Uterus (tissue), 4 donors: ENCODE measurements at places on chromosomes 7 and 10. TPM values are rescaled to one million over a fixed set of nuclear protein-coding genes. Genes with fewer than 3 reads are reported as not detected.
A peak's percentile ranks its signal among the peaks of the same experiment; 100 is the strongest.

DNA sequence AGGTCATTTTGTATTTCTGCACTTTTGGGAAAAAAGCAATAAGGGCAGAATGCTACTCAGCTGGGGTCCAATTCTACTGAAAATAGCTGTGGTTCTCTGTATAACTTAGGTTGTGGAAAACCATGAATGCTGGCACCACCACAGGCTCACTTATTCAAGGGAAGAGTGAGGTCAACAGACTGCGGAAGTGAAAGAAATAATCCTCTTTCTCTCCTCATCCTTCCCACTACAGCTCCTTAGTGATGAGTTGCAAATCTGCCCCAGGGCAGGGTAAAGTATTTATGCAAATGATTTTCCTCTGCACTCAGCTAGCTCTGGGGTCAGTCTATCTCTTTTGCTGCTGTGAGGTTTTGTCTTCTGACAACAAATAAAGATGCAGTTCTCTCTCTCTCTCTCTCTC, 74.1 kb upstream of the PTPRZ1 start:
- DNase-seq, result no peak

DNA sequence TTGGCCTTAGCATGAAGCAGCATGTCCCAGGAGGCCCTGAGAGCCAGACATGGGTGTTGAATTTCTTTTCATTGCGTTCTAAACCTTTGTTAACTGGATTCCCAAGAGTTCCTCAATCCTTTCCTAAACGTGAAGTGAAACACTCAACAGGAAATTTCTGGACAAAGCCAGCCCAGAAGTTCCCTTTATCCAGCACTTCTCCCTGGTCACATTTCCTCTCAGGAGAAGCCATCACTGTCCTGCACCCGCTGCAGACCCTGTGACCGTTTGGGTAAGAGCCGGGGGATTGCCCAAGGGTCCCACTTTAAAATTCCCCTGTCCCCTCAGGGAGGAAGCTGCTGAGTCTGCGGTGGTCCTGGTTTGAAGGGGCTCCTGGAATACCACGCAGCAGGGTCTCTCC, 88.0 kb upstream of the ZPBP start:
- DNase-seq, result no peak

- peak; percentile 31 for DNase-seq
Observed at GRCh38 chr10:28054228-28054860, 55.5 kb upstream of the ODAD2 start.

DNA sequence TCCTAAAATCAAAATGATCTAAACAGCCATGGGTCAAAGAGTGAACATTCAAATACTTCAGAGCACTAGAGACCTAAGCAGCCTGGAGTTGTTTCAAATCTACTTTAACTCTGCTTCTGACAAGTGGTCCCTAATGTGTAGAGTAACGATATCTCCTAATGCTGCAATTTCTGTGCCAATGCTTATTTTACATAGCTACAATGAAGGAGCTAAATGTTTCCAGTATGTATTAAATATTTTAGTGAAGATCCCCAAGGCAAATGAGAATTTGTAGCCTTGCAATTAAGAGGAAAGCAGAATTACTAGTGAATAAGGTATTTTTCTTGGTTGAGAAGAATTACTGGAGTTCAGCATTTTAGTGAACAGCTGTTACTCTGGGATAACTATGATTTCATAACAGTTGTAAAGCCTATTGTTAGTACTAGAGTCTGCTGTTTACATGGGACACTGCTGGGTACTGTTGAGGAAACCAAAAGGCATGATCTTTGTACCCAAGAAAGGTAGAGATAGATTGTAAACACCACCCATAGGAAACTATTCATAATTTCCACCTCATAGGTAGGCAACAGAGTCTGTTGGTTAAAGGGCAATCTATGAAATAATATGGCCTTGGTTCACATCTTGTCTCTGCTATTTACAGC, 271.9 kb downstream of the PLXDC2 start:
- no peak for DNase-seq

DNA sequence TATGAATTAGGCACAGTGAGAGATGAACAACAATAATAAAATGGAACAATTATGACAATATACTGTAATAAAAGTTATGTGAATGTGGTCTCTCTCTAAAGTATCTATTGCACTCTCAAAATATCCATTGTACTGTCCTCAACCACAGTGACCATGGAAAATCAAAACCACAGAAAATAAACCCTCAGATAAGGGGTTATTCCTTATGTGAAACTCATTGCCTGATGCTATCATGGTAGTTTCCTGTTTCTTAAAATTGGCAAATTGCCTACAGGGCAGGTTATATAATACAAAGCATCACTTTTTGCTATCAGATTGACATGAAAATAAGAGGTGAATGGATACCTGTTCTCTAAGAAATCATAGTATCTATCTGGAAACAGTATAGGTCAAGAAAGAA, 3.8 kb downstream of the MCM10 start:
- no peak for DNase-seq

DNA sequence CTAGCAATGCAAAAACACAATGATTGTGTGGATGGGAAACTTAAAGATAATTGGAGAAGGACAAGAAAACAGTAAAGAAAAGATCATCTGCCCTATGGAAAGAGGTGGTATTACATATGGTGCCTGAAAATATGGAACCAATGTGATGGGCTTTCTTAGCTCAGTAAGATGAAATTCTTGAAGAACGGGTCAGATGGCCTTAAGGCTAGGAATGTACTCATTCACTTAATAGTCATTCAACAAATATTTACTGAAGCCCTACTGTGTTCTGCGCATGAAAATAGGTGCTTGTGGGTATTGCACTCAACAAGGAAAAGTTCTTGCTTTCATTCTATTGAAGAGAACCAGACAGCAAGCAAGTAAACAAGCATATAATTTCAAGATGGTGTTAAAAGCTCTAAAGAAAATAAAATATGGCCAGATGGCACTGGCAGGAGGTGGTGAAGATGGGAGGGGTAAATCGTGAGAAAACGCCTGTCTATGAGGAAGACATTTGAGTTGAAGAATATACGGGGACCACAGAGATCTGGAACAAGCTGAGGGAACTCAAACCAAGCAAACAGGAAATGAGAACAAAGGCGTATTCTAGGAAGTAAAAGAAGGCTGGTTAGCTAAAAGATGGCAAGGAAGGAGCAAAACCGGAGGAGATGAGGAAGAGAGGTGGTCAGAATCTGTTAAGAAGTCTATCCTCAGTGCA, 179.7 kb downstream of the ANK3 start:
- DNase-seq, result no peak

DNA sequence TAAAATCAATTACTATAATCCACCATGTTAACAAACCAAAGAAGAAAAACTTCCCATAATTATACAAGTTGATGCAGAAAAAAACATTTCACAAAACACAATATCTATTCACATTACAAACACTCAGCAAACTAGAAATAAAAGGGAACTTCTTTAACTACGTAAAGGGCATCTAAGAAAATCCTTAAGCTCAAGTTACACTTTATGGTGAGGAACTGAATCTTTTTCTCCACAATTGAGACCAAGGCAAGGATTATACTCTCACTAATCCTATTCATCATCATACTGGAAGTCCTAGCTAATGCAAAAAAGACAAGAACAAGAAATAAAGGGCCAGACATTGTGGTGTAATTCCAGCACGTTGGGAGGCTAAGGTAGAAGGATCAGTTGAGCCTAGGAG, 159.9 kb downstream of the ZNF365 start:
- DNase-seq, result no peak

- DNase-seq, result no peak
Observed at GRCh38 chr7:96287559-96287958, 34.3 kb downstream of the SLC25A13 start.

GRCh38 chr7:16744518-16745250, 8.9 kb upstream of the TSPAN13 start:
- no peak for DNase-seq

GRCh38 chr10:113895018-113895417, 40.6 kb downstream of the NHLRC2 start:
- DNase-seq, result no peak

DNA sequence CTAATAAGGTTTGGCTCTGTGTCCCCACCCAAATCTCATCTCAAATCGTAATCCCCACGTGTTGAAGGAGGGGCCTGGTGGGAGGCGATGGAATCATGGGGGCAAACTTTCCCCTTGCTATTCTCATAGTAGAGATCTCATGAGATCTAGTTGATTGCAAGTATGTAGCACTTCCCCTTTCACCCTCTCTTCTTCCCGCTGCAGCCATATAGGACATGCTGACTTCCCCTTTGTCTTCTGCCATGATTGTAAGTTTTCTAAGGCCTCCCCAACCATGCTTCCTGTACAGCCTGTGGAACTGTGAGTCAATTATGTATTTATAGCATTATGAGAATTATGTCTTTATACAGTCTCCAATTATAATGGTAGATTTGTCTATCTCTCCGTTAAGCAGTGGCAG, 594.5 kb downstream of the ACTR3B start:
- DNase-seq, result no peak

DNA sequence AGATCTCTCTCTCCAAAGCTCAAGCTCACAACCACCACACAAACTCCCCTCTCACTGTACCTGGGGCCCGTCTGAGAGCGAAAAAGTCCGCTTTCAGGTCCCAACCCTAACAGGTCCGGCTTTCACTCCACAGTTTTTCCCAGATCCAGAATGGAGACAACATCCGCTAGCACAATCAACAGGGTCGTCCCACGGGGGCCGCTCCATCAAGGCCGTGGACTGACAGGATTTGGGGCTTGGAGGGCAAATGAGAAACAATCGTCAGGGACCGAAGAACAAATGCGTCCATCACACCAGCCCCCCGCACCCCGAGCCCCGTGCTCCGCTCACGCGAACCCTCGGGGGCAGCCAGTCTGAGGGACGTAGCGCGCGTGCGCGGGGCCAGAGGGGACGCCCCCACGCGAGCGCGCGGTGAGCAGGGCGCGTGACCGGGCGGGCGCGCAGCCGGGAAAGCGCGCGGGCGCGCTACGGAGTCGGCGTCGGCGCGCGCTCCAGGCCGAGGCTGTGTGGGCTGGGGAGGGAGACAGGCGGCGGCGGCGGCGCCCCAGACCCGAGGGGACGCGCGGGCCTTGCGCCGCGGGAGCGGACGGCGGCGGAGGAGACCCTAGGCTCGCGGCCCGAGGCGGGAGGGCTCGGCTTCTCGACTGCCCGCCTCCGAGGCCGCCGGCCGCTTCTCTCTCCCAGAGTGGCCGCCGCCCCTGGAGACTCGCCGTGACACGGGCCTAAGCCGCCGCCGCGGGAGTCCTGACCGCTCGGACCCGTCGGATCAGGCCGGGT, at the start of gene SLK:
SLK (plus strand) TSS at position 470 of the 777 bp plus-strand sequence. CDS start 606 bp downstream, outside the sequence.
- peak; percentile 75 for DNase-seq

- no peak for DNase-seq
Observed at GRCh38 chr7:32941181-32941580, 16.1 kb upstream of the FKBP9 start.

- no peak for DNase-seq
Observed at GRCh38 chr7:112133328-112133727, 72.9 kb downstream of the DOCK4 start.

DNA sequence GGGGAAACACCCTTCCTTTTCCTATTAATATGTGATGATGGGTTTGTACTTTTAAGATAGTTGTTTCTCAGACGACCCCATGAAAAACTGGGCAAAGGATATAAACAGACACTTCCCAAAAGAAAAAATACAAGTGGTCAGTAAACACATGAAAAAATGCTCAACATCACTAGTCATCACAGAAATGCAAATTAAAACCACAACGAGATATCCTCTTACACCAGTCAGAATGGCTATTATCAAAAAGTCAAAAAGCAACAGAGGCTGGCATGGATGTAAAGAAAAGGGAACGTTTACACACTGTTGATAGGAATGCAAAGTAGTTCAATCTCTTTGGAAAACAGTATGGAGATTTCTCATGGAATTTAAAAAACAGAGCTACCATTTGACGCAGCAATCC, 111.4 kb upstream of the ZEB1 start:
- no peak for DNase-seq

DNA sequence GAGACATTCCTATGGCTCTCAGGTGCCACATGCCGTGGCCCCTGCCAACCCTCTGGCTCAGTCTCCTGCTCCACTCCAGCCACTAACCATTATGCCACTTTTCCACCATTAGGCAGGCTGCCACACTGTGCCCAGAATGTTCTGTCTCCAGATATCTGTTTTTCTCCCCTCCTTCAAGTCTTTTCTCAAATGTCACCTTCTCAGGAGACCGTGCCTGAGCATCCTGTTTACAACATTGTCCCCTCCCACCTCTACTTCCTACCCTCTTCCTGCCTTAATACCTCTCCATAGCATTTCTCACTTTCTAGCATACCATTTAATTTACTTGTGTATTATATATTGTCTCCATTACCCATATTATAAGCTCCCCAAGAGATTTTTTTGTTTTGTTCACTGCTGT, 162.5 kb upstream of the LYZL2 start:
- DNase-seq, result no peak

DNA sequence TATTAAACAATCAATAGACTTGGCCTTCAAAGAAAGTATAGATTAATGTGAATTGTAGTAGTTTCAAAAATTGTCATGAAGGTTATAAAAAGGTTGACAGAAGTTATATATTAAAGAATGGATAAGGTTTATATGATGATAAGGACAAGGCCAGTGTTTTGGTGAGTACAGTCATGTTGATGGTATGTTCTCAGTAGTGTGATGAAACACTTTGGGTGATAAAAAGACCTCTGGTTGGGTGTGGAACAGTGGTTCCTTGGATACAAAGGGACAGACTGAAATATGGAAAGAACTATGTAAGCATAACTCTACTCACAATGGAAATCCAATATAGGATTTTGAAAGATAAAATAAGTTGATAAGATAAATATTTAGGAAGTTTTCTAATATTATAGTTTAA, 866.3 kb downstream of the ANKRD7 start:
- no peak for DNase-seq

GRCh38 chr10:72875250-72876055, 18.1 kb upstream of the OIT3 start:
- DNase-seq, result no peak

- DNase-seq, result no peak
Observed at GRCh38 chr10:81874875-81875466, at the start of gene NRG3. Gene NRG3 (plus strand): TSS chr10:81875194.

GRCh38 chr10:97718178-97718577, 4.6 kb downstream of the MARVELD1 start:
- DNase-seq, result no peak

DNA sequence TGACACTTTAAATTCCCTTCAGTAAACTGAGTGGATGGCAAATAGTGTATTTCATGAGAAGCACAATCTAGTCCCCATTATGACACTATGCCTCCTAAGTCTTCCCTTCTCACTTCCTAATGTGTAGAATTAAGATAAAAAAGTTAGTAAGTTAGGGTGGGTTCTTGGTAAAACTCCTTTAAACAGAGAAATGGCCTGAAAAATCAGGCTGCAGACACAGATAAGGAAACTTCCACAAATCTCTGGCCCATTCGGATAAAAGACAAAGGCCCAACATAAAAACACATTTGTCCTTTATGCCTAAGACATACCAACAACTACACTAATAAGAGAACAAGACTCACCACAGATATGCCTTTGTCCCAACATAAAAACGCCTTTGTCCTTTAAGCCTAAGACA, 21.5 kb downstream of the AKR1C8 start:
- no peak for DNase-seq

The TRIM50 gene
- total RNA-seq, result 0.21 TPM

The CALHM1 gene
- total RNA-seq, result not detected

The HERC4 gene
- 32.9 TPM for total RNA-seq

The GTF2IRD1 gene
- 31.3 TPM for total RNA-seq

The COBL gene
- 3.9 TPM for total RNA-seq

The TMEM184A gene
- 0.29 TPM for total RNA-seq

The RTKN2 gene
- total RNA-seq, result not detected
